ENCODE measurements at places on chromosomes 13 and 19.

DNA sequence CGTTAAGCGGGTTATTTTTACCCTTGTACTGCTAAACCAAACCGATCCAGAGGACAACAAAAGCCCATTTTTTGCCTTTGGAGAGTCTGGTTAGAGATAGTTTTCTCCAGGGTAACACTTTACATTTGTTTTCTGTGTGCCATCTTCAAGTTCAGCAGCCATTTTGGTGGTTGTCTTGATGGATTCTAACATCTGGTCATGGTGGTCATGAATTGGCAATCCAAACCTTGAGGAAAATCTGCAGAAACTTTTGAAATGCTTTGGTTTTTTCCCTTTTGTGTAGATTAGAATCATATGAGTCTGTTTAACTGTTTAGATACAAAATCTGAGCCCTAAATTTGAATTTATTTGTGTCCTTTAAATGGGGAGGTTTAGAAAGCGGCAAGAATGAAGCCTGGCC lies 16.6 kb downstream of the HNRNPM start:
- peaks cover 92% of the 10 kb centered on the region for H3K36me3 ChIP-seq
- H3K4me3 ChIP-seq, result no peak overlapping the region
- no peak overlapping the region for H3K27ac ChIP-seq
- no peaks in the 10 kb centered on the region for H3K27me3 ChIP-seq
- H3K4me1 ChIP-seq, result peaks cover 62% of the 10 kb centered on the region

GRCh38 chr13:99224021-99224420 lies 23.4 kb downstream of the UBAC2 start:
- no peak overlapping the region for H3K27ac ChIP-seq
- H3K36me3 ChIP-seq, result peaks cover 7% of the 10 kb centered on the region
- H3K4me3 ChIP-seq, result no peak overlapping the region
- peaks cover 20% of the 10 kb centered on the region for H3K4me1 ChIP-seq

DNA sequence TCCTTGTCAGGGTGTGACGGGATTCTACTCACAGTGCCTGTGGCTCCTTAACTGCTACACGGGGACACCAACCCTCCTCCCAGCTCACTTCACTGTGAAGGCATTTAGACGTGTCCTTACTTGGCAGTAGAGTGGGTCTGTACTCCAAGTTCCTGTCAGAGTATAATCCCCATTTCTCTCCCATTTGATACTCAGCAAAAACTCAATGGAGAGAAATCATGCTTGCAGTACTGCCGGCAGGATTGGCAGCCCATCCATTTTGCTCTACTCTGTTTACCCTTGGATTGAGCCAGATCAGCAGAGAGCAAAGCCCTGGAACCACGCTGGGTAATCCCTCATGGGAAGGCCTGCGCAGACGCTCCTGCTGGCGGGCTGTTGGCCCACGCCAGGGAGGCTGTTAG lies 28.9 kb downstream of the ARL11 start:
- H3K27me3 ChIP-seq, result no peaks in the 10 kb centered on the region
- DNase-seq, result no peak
- H3K27ac ChIP-seq, result no peak overlapping the region
- no peak overlapping the region for H3K4me3 ChIP-seq
- H3K36me3 ChIP-seq, result no peaks in the 10 kb centered on the region

DNA sequence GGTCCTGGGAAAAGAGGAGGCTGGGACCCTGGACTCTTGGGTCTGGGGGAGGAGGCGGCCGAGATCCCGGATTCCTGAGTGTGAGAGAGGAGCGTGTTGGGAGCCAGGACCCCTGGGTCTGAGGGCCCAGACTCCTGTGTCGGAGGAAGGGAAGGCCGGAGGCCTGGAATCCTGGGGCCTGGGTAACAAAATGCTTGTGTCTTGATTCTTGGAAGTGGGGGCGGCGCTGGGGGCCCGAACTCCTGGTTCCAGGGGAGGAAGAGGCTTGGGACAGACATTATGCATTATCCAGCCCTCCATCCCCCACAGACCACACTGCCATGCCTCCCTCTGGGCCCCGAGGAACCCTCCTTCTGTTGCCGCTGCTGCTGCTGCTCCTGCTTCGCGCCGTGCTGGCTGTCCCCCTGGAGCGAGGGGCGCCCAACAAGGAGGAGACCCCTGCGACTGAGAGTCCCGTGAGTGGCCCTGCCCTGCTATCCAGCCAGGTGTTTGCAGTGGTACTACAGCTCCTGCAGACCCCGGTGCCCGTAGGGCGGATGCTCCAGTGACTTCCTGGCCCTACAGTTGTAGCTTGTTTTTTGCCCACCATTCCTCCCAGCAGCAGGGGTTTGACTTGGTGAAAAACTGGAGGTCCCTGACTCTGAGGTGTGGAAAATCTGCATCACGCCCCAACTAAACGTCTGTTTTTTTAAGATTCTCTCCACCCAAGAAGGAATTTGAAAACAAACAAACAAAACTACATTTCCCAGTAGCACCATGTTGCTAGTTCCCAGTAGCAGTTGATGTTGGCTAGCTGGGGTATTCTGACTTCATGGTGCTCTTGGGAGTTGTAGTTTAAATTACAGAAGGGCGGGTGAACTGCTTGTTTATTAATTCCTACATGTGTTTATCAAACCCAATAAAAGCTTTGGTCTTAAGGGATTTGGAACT lies 630 bp downstream of the NUCB1 start:
- peak overlapping the region; percentile 39 for H3K27ac ChIP-seq
- no peak for DNase-seq
- H3K27me3 ChIP-seq, result no peaks in the 10 kb centered on the region

DNA sequence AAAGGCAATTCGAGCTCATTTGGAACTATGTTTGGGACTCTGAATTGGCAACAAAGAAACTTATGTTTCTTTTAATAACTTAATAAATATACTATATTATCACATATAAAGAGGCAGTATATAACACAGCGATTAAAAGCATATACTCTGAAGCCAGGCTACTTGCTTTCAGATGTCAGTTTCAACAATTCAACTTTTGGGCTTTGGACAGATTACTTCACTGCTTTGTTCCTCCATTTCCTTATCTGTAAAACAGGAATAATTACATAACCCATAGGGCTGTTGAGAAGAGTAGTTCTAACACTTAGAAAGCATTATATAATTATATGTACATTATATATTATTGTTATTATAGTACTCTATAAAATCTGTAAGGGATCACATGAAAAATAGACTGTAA lies 107.2 kb downstream of the EDNRB start:
- H3K36me3 ChIP-seq, result no peaks in the 10 kb centered on the region
- no peaks in the 10 kb centered on the region for H3K27me3 ChIP-seq
- H3K4me1 ChIP-seq, result no peaks in the 10 kb centered on the region
- H3K4me3 ChIP-seq, result no peak overlapping the region
- H3K27ac ChIP-seq, result no peak overlapping the region

DNA sequence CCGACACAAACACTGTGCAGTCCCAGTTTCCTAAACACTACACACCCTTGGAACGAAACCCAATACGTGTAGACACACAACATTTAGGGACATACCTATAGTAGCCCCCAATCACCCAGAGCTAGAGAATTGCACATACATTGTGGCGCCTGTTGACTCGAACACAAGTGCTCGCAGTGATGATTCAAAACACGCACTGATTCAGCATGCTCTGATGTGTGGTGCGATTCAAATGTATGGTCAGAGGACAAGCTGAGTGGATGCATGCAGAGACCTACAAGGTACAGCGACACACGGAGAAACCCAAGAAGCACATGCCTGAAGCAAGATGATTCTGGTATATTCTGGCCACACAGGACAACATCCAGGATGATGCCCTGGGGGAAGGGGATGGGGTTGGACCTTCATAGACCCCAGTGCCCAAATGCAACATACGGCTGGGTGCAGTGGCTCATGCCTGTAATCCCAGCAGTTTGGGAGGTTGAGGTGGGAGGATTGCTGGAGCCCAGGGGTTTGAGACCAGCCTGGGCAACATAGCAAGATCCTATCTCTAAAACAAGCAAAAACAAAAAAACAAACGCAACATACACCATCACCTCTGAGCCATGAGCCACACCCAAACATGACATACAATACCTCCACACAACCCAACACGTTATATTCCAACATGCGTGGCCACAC lies 997 bp upstream of the KCNN4 start:
- H3K27ac ChIP-seq, result 0 out of 2 replicates have a peak overlapping the region, but pooled peaks have one; percentile 51
- no peak for DNase-seq
- peaks cover 62% of the 10 kb centered on the region for H3K4me1 ChIP-seq

DNA sequence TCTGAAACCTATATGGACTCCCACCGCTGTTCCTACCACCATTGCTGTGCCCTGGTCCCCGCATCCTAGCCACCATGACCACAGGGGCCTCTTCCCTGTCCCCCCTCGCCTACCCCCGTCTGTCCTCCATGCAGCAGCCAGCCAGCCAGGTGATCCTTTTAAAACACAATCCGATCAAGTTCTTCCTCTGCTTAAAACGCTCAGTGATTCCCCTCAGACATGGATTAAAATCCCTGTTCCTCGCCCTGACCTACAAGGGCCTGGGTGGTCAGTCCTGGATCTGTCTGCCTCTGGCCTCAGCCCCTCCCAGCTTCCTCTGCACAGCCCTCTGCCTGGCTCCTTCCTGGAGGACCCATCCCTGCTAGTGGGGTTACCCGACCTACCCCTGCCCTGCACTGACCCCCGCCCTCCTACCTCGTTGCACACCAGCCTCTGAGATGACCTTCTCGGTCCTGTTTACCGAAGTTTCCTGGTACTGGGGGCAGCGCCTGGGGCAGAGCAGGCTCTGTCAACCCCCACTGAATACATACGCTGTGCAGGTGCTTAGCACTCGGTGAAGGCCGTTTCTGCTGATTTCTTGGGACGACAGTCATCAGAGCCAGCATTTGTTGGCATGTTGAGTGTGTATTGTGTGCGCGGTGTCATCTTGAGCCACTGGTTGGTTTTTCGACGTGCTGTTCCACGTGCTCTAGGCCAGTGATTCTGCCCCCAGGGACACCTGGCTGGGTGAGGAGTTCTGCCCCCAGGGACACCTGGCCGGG lies 14.7 kb upstream of the LENG8 start:
- H3K4me1 ChIP-seq, result no peaks in the 10 kb centered on the region
- no peak overlapping the region for H3K4me3 ChIP-seq
- no peak overlapping the region for H3K27ac ChIP-seq

- no peak overlapping the region for H3K4me3 ChIP-seq
- DNase-seq, result peak; percentile 27
- H3K27ac ChIP-seq, result no peak overlapping the region
- H3K27me3 ChIP-seq, result no peaks in the 10 kb centered on the region
- H3K36me3 ChIP-seq, result peaks cover 24% of the 10 kb centered on the region
- H3K4me1 ChIP-seq, result peaks cover 10% of the 10 kb centered on the region
These were observed 15.7 kb downstream of the RANBP3 start for GRCh38 chr19:5961969-5962945.

DNA sequence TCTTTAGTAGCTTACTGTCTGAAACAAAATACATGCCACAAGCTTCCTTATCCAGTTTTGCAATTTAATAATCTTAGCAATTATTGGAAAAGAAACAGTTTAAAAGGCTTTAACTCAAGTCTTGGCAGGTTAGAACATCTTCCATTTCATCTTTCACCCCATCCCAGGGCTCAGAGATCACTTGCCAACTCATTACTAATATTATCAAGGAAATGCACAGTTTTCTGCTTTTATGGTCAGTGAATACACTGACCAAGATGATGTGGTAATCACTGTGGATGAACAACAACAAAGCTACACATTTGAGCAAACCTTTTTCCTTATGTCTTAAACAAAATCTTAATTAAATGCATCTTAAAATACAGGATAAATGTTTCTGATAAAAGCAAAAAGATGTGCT lies 48.0 kb upstream of the ITM2B start:
- no peaks in the 10 kb centered on the region for H3K36me3 ChIP-seq
- DNase-seq, result no peak
- no peak overlapping the region for H3K4me3 ChIP-seq
- H3K27ac ChIP-seq, result no peak overlapping the region
- no peaks in the 10 kb centered on the region for H3K27me3 ChIP-seq
- no peaks in the 10 kb centered on the region for H3K4me1 ChIP-seq

GRCh38 chr13:29791508-29791907 lies 58.9 kb downstream of the UBL3 start:
- H3K27ac ChIP-seq, result no peak overlapping the region
- no peaks in the 10 kb centered on the region for H3K27me3 ChIP-seq
- H3K36me3 ChIP-seq, result no peaks in the 10 kb centered on the region
- H3K4me1 ChIP-seq, result no peaks in the 10 kb centered on the region

- no peaks in the 10 kb centered on the region for H3K36me3 ChIP-seq
- no peaks in the 10 kb centered on the region for H3K4me1 ChIP-seq
- H3K27ac ChIP-seq, result no peak overlapping the region
- DNase-seq, result no peak
- H3K27me3 ChIP-seq, result no peaks in the 10 kb centered on the region
- no peak overlapping the region for H3K4me3 ChIP-seq
These were observed 104.7 kb downstream of the GGACT start for GRCh38 chr13:100483841-100484381.

GRCh38 chr13:112495465-112495864 lies 92.5 kb downstream of the TUBGCP3 start:
- DNase-seq, result no peak
- H3K4me3 ChIP-seq, result no peak overlapping the region

GRCh38 chr13:51280379-51280940 lies 58.3 kb downstream of the FAM124A start:
- H3K27ac ChIP-seq, result no peak overlapping the region
- no peak for DNase-seq
- H3K4me1 ChIP-seq, result no peaks in the 10 kb centered on the region
- H3K4me3 ChIP-seq, result no peak overlapping the region
- no peaks in the 10 kb centered on the region for H3K36me3 ChIP-seq

DNA sequence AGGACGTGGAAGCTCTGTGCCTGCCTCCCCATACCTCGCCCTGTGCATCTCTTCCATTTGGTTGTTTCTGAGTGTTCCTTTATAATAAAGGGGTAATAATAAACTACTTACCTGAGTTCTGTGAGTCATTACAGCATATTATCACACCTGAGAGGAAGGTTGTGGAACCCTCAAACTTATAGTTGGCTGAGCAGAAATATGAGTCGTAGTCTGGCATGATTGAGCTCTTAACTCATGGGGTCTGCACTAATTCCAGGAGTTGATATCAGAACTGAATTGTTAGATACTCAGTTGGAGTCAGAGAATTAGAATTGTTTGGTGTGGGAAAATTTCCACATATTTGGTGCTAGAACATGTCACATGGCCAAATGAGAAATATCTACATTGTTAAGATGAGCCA lies 52.4 kb upstream of the HTR2A start:
- DNase-seq, result no peak
- H3K4me1 ChIP-seq, result no peaks in the 10 kb centered on the region
- H3K27me3 ChIP-seq, result no peaks in the 10 kb centered on the region
- H3K36me3 ChIP-seq, result no peaks in the 10 kb centered on the region

- H3K4me1 ChIP-seq, result peaks cover 57% of the 10 kb centered on the region
- 0 out of 2 replicates have a peak, but pooled peaks cover 6% of the 10 kb centered on the region for H3K36me3 ChIP-seq
- peak overlapping the region; percentile 86 for H3K27ac ChIP-seq
- H3K27me3 ChIP-seq, result no peaks in the 10 kb centered on the region
- no peak overlapping the region for H3K4me3 ChIP-seq
- DNase-seq, result peak; percentile 85
These were observed 39.4 kb downstream of the ADPRHL1 start for GRCh38 chr13:113413898-113414282.

- no peak overlapping the region for H3K4me3 ChIP-seq
- no peaks in the 10 kb centered on the region for H3K4me1 ChIP-seq
- DNase-seq, result peak; percentile 5
- H3K36me3 ChIP-seq, result no peaks in the 10 kb centered on the region
- H3K27me3 ChIP-seq, result no peaks in the 10 kb centered on the region
- no peak overlapping the region for H3K27ac ChIP-seq
These were observed 31.4 kb upstream of the MTIF3 start for GRCh38 chr13:27481766-27482165.

Data from SJSA1 (cell line).